ENCODE measurements at places on chromosomes 6 and 20.

GRCh38 chr6:144478483-144478882 is 193.3 kb downstream of the UTRN start:
- no peak for DNase-seq

DNA sequence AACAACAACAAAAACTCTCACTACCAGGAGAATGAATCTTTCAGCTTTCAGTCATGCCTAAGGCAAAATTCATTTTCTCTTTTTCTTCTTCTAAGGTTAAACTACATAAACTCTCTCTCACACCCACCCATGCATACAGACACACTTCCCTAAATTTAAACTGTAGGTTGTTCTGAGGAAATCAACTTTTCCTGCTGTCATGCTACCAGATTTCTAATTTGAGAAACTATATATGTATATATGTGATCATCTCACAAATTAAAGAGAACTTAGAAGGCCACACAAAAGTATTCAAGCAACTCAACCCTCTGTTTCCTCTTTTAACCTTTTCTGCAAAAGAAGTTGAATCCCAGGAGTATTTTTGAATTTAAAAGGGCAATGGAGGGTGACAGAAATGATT is 532.5 kb downstream of the KIF16B start:
- no peak for DNase-seq

GRCh38 chr6:129500958-129501739 is 208.8 kb downstream of the ARHGAP18 start:
- DNase-seq, result peak; percentile 87

DNA sequence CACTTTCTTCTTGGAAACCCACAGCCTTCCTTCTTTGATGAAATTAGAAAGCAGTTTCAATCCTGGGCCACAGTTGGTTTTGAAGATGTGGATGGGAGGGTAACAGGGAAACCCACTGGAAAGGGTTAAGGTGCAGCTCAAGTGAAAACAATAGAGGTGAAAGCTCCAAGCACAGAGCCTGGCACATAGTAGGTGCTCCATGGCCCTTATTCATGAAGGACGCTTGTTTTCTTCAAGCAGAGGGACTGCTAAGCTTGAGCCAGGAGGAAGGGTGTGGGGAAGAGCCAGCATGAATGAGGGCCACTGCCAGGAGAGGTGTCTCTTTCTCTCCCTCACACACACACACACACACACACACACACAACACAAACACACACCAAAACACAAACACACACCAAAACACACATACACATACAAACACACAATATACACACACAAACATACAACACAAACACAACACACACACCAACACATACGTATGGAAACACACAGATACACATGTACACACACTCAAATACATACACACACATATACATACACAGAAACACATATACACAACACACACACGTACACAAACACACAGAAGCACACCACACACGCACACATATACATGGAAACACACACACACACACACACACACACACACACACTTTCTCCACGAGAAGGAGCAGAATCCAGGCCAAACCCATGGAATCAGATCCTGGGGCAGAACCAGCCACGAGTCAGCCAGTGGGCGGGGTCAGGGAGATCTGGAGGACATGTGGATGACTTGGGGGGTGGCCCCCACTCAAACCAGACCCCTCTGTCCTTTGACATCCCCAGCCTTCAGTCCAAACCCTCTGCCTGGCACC is 23.7 kb upstream of the RBPJL start:
- DNase-seq, result no peak

DNA sequence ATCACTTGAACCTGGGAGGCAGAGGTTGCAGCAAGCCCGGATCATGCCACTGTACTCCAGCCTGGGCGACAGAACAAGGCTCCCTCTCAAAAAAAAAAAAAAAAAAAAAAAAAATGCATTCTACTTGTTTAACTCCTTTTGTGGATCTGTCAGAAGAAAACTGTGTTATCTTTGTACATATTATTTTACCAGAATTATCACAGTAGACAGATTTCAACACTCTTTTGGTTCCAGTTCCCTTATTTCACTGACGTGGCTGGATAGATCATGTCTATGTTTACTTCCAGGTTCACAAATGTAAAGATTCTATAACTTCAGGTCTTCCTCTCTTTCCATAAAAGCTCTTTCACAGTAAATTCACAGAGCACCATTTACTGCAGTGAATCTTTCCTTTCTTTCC is 18.4 kb downstream of the NUDT3 start:
- DNase-seq, result no peak

- no peak for DNase-seq
These were observed 383.7 kb downstream of the MAFB start for GRCh38 chr20:40305303-40305702.
